Right ventricle myocardium inferior (tissue), 1 donor: ENCODE measurements at places on chromosomes 16 and 17. TPM values are rescaled to one million over a fixed set of nuclear protein-coding genes. Genes with fewer than 3 reads are reported as not detected.

Gene SSTR5
- 14.7 TPM for total RNA-seq

Gene ST6GALNAC2
- 5.7 TPM for total RNA-seq

- no peak for DNase-seq
Observed at GRCh38 chr17:17416400-17417360, 60.1 kb upstream of the MED9 start.

Gene STARD3
- 21.4 TPM for total RNA-seq

DNA sequence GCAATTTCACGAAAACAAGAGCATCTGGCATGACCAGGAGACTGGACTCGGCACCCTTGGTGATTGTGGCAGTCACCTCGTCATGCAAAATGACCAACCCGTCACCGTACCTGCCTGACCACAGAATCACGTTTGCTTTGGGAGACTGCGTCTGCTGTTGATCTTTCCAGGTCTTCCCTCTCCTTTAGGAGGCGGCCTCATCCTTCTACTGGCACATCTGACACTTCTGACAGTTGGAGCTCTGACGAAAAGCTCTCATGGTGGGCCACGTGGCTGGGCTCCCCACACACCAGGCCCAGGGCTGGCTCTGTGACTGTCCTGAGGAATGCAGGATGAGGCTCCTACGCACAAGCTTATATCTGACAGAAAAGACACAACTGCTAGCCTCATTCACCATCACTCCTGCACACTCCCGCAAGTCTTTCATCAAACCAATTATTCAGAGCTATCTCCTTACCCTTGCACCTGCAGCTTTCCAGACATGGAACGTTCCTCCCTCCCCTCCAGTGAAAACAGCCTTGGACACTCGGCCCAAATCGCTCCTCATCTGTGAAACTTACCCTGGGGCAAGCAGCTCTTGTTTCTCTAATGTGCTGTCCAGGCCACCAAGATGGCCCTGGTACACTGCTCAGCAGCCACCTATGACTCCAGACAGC, 3.6 kb downstream of the TRAP1 start:
- DNase-seq: no peak

DNA sequence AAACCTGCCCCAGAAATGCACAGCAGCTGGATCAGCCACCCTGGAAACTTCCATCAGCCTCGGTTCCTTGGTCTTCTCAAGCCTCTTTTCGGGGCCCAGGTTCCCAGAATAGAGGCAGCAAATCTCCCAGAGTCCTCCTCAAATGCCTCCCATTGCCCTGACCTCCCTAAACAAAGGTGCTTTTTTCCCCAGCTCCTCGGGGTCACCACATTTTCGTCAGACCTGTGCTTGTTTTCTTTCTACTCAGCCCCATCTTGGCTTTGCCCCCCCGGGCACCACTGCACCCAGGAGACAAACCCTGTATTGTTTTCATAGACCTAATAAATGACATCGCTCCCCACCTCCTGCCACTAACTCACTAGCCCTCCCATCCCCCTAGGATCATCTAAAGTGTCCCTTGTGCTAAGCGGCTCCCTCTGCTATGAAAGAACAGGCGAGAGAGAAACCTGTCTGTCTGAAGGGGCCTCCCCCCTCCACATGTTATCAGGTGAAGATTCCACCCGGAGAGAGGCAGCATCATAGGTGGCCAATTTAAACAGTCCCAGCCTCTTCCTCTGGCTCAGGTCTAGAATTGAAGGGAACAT, 451.1 kb downstream of the SOX9 start:
- no peak for DNase-seq

GRCh38 chr16:13594823-13595222, 325.1 kb upstream of the ERCC4 start:
- DNase-seq: no peak

DNA sequence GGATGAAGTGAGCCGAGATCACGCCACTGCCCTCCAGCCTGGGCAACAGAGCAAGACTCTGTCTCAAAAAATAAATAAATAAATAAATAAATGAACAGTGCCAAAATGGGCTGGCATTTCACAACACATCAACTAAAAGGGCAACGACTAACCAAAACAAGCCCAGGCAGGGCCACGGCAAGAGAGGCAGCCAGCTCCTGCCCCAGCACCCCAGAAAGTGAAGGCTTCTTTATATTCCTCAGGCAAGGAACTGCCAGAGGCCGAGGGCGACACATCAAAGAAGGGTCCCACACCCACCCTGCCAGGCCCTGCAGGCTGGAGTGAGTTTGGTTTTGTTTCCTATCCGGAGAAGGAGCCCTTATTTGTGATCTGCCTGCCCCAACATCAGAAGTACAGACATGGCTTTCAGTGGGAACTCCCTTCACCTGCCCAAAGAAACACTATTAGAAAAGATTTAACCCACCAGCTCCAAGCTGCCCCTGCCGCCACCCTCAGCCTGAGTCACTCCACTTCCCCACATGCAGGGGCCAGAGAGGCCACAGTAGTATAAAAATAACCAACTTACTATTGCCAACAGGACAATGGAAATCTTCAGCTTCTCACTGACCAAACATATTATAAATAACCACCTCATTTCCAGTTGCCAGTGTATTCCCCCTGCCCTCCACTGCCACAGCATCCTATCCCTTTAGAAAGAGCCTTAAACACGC, 8.0 kb downstream of the FBXO31 start:
- DNase-seq: no peak

Gene KCTD19
- not detected for total RNA-seq

GRCh38 chr17:70520447-70520846, 351.1 kb downstream of the KCNJ2 start:
- no peak for DNase-seq

DNA sequence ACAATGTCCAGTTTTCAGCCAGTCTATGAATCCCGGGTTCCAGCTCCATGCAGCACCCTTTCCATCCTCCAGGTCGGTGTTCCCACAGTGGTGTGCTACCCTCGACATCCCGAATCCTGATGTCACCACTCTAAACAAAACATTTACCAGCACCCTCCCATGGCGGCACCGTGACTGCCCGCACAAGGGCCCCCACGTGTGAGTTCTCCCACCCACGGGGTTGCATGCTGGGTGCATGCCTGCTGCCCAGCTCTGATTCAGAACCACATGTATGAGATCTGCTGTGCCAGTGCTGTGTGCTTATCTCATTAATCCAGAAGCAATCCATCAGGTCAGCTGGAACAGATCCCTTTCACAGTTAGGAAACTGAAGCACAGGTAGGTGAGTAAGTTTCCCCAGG, 57.4 kb downstream of the C16orf78 start:
- no peak for DNase-seq

Gene CES1
- total RNA-seq: 52.2 TPM

DNA sequence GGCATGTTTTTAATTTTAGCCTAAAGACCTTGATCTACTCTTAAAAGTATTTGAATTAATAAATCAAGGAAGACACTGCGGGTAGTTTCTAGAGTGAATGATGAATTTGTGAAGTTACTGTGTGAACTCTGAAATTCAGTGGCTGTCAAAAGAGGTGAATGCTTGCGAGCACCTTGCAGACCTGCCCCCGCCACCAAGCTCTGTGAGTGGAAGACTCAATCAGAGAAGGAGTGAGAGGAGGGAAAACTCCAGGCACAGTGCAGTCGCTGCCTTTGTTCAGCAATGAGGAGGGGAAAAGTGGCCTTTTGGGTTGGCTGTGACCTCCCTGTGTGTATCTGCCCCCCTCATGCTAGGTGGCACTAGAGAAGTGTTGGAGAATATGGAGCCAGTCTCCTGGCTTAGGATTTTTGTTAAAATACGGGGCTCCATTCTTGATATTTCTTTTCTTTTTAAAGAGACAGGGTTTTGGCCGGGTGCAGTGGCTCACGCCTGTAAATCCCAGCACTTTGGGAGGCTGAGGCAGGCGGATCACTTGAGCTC, 53.0 kb downstream of the LDHD start:
- DNase-seq: no peak

Gene UBE2G1
- 106 TPM for total RNA-seq

DNA sequence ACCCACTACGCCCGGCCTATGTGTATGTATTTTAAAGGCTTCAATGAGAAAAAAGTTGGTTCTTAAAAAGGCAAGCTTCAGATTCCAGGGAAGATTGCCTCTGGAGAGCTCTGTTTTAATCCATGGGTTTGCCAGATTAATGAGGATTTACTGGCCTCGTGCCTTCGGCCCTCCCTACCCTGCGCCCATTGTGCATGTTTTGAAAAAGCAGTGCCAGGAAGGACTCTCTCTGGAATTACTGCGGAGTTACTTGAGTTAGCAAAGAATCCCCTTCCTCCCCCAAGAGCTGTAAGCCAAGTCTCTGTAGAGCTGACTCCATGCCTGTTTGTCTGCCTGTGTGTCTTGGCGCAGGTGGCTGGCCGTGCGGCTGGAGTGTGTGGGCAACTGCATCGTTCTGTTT, 98.9 kb downstream of the ABCC6 start:
- no peak for DNase-seq

DNA sequence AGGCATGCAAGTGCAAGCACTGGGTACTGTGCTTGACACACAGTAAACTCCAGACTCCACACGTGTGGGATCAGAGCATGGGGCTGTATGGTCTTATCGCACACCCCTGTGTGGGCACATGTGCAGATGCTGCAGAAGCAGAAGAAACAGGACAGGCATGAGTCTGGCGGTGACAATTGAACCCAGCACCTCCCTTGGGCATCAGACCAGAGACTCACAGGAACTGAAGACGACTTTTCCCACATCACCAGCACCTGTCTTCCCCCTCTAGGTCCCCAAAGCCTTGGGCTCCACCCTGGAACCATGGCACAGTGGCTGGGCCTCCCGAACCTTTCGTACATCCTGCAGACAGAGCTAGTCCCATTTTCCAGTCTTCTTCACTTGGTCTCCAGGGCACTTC, 126.4 kb upstream of the CDH5 start:
- no peak for DNase-seq

GRCh38 chr16:84692451-84693214, 7.2 kb upstream of the USP10 start:
- DNase-seq: no peak

DNA sequence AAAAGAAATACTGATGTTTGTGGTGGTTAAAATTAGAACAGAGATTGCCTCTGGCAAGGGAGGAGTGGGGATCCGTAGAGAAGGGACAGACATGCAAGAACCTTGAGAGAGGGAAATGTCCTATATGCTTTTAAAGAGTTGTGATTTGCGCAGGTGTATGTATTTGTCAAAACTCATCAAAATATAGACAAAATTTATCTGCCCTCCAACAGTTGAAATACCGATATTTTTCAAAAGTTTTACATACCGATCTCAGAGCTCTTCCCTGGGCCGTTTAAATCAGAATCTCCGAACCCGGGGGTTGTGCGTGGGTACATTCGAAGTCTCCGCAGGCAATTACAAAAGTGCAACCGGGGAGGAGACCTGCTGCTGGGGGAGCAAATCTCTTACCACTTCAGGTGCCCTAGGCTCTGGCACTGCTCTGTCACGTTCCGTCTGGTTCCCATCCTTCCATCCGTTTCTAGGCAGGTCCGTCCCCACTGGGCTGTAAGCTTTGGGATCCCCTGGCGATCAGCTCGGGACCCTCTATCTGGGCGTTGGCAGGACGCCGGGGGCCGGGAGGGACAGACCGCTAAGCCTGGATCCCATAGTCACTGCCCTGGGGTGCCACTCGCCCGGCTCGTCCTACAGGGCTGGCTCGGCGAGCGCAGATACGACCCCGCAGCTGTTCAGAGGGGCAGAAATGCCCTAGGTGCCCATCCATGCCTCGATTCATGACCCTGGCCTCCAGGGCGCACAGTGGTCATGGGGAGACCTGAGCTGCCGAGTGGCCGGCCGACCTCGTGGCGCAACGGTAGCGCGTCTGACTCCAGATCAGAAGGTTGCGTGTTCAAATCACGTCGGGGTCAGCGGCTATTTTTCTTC, 4.2 kb downstream of the BORCS6 start:
- peak; percentile 90 for DNase-seq

GRCh38 chr17:327296-327695, 25.3 kb downstream of the RPH3AL start:
- no peak for DNase-seq

- DNase-seq: no peak
Observed at GRCh38 chr16:85970738-85971137, 71.8 kb downstream of the IRF8 start.

Gene CDC6
- 1.9 TPM for total RNA-seq

DNA sequence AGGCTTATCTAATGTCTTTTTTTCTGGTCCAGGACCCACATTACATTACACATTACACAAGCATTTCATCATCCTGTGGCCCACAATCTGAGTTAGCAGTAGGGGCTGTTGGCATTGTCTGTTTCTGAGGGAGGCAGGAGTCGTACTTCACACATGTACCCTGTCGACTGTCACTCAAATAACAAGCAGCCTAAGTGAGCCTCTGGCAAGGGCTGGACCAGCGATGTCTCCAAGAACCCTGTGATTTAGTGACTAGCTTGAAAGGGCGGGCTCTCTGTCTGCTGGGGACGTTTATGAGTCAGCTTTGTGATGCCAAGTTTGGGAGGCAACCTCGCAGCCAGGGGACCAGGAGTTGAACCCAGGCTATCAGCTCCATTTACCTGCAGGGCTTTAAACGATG, 251.4 kb downstream of the HS3ST3B1 start:
- no peak for DNase-seq

Gene OSGIN1
- 8.2 TPM for total RNA-seq

- no peak for DNase-seq
Observed at GRCh38 chr16:9965079-9965478, 217.1 kb downstream of the GRIN2A start.

DNA sequence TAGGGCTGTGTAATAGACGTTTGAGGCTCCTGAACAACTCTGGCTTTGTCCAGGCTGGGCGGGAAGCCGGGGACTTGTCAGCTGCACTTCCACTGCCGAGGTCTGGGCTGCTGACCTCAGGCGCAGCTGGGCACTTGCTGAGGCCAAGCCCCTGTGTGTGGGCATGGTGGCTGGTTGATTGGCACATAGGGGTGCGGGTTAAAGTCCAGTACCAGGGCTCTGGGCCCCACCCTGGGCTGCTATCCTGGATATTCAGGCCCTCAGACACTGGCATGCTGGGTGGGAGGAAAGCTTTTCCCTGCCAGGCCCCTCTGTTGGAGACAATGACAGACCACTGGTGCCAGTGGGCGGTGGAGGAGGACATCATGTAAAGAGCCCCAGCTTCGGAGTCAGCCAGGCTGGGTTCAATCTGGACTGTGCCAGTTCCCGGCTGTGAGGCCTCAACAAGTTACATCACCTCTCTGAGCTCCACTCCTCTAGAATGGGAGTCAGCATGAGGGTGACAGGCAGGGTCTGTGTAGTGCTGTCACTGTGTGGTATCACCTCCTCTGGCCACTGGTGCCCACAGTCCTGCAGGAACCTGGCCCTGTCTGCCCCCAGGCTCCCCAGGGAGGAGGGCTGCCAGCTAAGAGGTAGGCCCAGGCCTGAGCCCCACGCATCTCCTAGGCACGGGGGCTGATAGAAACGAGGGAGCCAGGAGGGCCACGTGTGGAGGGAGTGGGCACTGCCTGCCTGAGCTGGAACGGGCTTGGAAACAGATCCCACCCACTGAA, 42.5 kb downstream of the PSME3IP1 start:
- no peak for DNase-seq

Gene VTN
- total RNA-seq: 36.9 TPM

Gene ZNF750
- not detected for total RNA-seq

- DNase-seq: no peak
Observed at GRCh38 chr16:2827831-2828520, 2.1 kb upstream of the ZG16B start.

Gene HS3ST3A1
- 0.57 TPM for total RNA-seq

Gene SOX9
- 13.8 TPM for total RNA-seq
